ENCODE measurements at places on chromosomes 4 and X. TPM values are rescaled to one million over a fixed set of nuclear protein-coding genes. Genes with fewer than 3 reads are reported as not detected.

Gene FGF2
- 1.3 TPM for total RNA-seq

Gene AFF2
- total RNA-seq, result 0.37 TPM

Gene CXorf49
- total RNA-seq, result not detected

Gene SSX4B
- total RNA-seq, result not detected

Gene SOX3
- total RNA-seq, result not detected

Gene ALG13
- 23.1 TPM for total RNA-seq

Gene SPIN4
- 4.0 TPM for total RNA-seq

Gene ARX
- not detected for total RNA-seq

Measured in airway epithelial cell (primary cell).